ENCODE measurements at places on chromosomes 3 and 15.

- DNase-seq: no peak
Measured at GRCh38 chr3:90055666-90056065, 948.2 kb downstream of the EPHA3 start.

- DNase-seq: no peak
Measured at GRCh38 chr3:189225431-189225830, 53.7 kb downstream of the TPRG1 start.

DNA sequence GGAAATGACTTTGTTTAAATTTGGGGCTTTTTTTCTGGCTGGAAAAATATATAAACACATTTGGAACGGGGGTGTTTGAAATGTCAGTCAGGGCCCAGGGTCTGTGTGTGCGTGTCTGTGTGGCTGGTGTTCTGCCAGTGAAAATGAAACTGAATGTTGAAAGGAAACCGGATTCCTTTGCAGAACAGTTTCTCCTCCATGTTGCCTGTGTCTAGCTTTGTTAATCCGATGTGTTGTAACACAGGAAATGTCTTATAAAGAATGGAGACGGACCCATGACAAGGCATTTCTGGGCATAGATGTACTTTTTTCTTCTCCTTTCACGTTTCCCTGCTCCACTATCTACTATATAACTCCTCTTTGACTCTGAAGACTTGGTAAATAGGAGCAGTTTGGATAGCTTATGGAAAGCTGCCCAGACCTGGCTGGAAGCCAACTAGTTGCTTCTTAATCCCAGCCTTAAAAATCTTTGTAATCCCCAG is 2.8 kb downstream of the SQOR start:
- peak; percentile 88 for DNase-seq

GRCh38 chr3:152828075-152828840 is 6.7 kb upstream of the P2RY1 start:
- DNase-seq: no peak

GRCh38 chr15:66138892-66139590 is 114.5 kb downstream of the MEGF11 start:
- no peak for DNase-seq

- no peak for DNase-seq
Measured at GRCh38 chr3:9007928-9008327, 44.7 kb upstream of the RAD18 start.

DNA sequence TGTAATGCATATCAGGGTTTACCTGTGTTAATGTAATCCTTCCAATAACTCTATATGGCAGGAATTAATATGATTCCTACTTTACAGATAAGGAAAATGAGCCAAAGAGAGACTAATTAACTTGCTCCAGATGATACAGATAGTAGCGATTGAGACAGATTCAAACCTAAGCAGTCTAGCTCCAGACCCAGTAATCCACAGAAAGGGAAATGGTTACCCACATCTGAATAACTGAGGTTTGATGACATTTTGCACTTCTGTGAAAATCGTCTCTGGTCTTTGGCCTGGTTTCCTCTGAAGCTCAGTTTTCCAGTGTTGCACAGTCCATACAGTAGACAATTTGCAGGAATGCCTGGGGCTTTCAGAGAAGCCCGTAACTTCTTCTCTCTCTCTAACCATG is 177.1 kb upstream of the UMPS start:
- no peak for DNase-seq

DNA sequence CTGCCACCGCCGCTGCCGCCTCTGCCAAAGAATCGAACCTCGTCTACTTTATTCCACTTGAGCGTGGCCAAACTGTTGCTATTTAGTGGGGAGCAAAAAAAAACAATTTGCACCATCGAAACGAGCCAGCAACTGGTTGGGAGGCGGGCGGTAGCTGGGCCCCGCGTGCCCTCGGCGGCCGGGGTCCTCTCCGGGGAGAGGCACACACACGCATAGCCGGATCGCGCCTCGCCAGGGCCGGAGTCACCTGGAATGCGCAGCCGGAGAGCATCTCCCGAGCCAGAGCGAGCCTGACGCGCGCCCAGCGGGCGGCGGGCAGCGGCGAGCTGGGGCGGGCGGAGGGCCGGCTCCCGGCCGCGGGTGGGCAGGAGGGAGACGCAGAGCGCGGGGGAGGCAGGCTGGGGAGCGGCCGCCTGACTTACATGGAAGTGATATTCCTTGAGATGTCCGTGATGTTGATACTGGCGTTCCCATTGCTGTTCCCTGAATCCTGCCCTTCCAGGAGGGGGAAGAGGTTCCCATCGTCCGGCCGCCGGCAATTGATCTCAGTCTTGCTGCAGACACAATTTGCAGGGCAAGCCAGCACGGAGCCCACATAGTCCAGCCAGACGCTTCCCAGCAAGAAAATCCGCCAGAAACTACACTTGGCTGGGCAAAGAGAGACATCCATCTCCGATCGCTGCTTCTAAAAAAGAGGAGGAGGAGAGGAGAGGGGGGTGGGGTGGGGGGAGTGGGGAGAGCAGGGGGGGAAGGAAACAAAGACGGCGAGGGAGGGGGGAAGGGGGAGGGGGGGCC is 858 bp downstream of the NTRK3 start:
- no peak for DNase-seq

DNA sequence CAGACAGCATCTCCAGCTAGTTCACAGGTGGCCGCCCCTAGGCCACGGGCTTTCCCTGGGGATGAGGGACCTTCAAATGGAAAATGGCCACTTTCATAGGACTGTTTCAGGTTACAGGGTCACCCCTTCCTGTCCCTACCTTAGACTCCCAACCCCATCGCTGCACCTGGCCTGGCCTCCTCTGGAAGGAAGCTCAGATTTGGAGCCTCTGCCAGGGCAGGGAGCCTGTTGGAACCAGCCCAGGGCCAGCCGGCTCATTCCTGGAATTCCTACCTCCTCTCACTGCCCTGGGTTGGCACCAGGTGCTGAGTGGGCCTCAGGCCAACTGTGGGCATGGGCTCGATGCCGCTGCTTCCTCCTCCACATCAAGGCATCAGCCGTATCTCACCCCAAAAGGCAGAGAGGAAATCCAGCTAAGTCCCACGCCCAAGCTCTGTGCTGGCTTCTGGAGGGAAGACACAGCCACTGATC is 42.2 kb downstream of the KLHL25 start:
- DNase-seq: no peak

- DNase-seq: peak; percentile 55
Measured at GRCh38 chr3:51389423-51390183, 1.5 kb upstream of the RBM15B start.

DNA sequence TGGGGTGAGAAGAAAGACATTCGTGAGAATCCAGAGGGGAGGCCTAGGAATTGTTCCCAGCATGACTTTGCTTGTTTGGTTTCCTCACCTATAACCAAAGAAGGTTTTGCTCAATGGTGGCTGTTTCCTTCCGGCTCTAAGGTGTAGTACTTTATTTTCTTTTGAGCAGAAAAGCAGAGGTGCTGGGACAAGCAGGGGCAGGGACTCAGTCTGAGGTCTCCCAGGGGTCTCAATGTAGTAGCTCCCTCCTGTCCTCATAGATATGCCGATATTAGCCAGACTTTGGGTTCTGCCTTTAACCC is 41.6 kb downstream of the ZBTB38 start:
- no peak for DNase-seq

GRCh38 chr15:38035701-38036100 is 101.3 kb downstream of the TMCO5A start:
- no peak for DNase-seq

GRCh38 chr3:28109829-28110228 is 131.6 kb upstream of the CMC1 start:
- DNase-seq: no peak

DNA sequence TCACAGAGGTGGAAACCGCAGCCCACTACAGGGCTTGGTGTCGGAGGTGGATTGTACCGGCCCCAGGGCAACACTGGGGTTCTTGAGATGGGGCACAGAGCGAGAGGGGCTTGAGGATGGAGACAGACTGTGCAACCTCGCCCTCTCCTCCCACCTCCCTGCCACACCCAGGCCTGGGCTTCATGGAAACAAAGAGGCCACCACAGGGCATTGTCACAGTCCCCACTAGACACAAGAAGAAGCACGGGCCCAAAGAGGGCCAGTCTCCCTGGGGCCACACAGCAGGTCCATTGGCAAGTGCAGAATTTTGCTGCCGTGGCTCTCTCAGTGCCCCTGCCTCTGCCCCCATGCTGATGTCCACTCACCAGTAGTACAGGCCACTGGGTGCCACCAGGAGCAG is 4.1 kb upstream of the CALML4 start:
- DNase-seq: no peak

DNA sequence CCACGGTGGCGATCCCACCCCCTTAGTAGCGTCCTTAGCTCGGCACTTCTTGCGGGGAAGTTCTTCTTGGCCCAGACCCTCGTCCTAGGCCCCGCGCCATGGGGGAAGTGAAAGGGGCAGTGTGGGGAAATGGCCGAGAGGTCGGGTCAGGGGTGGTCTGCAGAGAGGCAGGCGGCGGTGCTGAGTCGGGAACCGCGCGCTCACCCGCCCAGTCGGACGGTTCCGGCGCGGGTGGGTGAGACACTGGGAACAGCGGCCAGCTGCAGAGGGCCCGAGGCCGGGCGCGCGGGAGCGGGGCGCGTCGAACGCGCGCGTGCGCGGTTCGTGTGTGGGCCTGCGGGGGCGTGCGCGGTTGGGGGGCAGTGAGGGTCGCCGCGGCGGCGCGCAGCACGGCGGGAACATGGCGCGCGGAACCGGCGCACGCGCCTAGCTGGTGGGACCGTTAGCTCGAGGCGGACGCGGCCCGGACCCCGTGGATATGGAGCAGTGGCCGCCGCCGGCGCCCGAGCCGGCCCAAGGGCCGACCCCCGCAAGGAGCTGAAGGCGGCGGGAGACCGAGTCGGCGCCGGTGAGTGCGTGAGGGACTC is 246.9 kb downstream of the GOLGA6L6 start:
- DNase-seq: no peak

- DNase-seq: no peak
Measured at GRCh38 chr15:92670621-92671020, 15.0 kb upstream of the FAM174B start.

GRCh38 chr3:13574083-13574797 is 25.3 kb downstream of the FBLN2 start:
- DNase-seq: no peak

Data from activated CD4-positive, alpha-beta T cell treated with anti-CD3 and anti-CD28 coated beads, Interleukin-2, Interleukin-4, amounts not matched to agents 100 ng/mL and 50 ng/mL, durations not matched to agents 16 hours and 8 hours (primary cell).